ENCODE measurements at places on chromosomes 5 and 9.

DNA sequence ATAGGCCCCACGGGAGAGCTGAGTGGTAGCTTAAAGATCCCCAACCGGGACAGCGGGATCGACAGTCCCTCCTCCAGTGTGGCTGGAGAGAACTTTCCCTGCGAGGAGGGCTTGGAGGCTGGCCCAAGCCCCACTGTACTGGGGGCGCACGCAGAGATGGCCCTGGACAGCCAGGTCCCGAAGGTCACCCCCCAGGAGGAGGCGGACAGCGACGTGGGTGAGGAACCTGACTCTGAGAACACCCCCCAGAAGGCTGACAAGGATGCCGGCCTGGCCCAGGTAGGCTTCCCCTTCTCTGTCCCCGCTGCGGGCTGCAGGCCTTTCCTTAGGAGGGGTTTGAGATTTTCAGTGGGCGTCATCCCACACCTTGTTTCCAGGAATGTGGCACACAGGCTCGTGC is 29.1 kb downstream of the FGD3 start:
- DNase-seq, result no peak

DNA sequence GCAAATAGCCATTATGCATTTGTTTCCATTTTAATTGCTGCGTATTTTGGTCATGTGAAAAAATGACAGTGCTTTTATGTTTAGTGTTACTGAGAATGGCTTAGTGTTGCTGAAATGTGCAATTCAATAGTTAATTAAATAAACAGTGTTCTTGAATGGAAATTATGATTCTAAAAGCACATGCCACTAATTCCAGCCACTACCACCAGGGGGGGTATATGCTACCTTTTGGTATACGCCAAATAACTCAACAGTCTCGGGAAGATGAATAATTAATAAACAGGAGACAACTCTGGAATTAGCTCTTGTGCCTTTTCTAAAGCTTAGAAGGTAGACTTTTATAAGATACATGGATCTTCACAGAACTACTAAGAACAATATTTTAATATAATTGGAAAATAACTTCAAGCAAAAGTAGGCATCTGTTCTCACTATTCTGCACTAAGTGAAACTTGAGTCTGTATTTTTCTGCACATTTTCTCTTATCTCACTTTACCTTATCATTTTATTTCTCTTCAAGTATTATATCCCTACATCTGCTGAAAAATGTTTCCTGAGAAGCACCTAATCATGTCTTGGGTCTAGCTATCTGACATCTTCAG is 83.5 kb upstream of the MINAR2 start:
- DNase-seq, result peak; percentile 75

DNA sequence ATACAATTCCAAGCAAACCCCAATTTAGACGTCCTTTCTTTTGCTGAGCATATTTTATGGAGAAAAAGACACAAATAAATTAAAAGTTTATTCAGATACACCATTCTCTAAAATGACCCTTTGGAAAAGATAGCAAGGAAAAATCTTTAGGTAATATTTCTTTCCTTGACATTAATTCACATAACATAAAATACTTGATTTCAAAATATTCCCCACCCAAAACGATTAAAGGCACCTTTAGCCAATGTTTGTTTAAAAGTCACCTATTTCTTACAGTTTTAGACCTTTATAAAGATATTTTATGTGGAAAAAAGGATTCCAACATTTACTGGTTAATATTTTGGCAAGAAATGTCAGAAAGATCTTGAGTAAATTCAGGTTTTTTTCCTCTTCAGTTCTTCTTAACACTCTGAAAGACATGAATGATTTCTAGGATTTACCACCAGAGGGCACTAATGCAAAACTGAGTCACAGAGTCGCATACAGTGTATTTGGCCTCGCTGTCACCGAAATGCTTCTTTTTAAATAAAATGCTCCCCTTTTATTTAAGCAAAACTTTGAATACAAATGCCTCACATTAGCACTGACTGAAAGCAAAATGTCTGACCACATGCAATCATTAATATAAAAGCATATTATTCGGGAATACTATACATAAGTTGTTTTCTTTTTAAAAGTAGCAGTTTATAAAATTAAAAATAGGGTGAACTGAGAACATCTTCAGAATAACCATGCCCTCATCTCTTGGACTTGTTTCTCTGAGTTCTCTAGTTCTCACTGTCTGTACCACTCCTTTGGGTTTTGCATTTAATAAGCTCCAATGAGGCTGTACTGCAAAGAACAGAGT is 122.5 kb downstream of the SLC1A3 start:
- DNase-seq, result peak; percentile 63

GRCh38 chr9:136045595-136046553 is 49.2 kb downstream of the NACC2 start:
- no peak for DNase-seq

DNA sequence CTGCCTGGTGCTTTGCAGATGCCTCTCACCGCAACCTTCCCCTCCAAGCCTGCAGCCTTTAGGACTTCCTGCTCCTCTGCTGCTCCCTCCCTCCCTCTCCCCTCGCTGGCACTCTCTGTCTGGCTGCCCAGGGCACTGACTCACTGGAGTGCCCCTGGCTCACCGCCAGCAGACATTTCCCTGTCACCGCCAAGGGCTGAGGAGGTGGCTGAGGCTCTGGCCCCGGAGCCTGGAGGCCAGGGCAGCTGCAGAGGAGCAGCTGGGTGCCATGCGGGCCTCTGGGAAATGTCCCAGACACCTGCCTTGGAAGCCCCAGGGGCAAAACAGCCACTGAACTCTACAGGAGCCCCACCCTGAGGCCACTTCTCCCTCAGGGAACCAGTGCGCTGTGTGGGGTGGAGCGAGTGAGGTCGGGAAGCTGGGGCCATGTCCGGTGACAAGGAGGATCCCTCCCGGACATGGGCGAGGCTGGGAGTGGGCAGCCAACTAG is 53.4 kb downstream of the TENT4A start:
- no peak for DNase-seq

DNA sequence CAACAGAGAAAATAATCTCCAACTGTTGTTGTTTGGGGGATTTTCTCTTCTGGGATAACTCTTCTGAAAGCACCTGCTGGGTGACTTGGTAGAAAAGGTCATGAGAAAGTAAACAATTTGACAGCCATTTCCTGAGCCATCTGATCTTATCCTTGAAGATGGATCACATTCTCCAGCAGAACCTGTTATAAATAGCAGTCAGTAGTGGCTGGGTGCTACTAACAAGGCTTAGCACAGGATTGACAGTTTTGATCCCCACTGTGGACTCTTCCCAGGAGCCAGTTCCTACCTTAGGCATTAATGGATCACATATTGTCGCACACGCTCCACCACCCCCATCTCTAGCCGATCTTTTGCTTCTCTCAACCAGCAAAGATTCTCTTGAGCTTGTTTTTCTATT is 220.2 kb downstream of the PLK2 start:
- no peak for DNase-seq
